Activated CD4-positive, alpha-beta T cell treated with anti-CD3 and anti-CD28 coated beads, Interleukin-2, amount 50 U/mL, for 24 hours (primary cell): ENCODE measurements at places on chromosomes 7 and 10.

GRCh38 chr10:119737823-119738222, 12.0 kb downstream of the INPP5F start:
- peak; percentile 33 for DNase-seq

- no peak for DNase-seq
Measured at GRCh38 chr10:12162927-12163326, 32.8 kb downstream of the NUDT5 start.

DNA sequence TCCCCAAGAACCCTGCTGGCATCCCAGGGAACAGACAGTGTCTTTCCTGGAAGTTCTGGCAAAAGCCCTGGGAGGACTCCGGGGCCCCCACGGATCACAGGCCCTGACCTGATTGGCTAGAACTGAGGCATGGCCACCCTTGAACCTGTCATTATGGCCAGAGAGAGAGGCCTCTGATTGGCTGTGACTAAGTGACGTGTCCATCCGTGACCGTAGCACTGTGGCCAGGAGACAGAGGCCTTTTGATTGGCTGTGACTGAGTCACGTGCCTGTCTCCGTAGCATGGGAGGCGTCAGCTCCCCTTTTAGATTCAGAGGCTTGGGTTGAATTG, 163.8 kb downstream of the RGS10 start:
- DNase-seq: no peak

DNA sequence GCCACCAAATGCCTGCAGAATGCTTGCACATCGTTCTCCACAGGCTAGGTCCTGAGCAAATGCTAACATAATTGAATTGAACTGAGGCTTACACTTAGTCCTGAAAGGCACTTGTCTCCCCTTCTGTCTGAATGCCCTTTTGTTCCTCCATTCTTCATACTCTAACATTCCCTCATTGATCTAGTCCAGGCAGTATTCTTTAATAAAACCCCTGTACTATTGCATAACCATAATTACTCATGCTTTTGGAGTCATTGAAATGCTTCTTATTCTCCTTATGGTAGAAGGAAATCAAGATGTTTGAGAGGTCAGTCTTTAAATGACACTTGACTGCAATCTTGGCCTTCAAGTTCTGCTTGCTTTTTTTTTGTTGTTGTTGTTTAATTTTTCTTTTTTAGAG, 7.1 kb downstream of the PI4K2A start:
- no peak for DNase-seq

GRCh38 chr7:14717816-14718215, 184.7 kb downstream of the DGKB start:
- no peak for DNase-seq

DNA sequence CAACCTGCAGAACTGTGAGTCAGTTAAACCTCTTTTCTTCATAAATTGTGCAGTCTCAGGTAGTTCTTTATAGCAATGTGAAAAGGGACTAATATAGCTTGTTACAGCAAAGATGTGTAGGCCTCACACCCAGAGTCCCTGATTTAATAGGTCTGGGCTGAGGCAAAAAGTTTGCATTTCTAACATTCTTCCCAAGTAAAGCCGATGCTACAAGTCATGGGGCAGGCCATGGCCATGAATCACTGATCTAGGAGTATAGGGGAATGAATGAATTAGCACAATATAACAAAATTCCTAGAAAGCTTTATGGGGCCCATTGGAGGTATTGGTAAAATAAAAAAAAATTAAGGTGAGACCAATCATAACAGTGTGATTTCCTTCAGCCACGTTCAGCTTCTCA, 11.5 kb upstream of the AASS start:
- no peak for DNase-seq

DNA sequence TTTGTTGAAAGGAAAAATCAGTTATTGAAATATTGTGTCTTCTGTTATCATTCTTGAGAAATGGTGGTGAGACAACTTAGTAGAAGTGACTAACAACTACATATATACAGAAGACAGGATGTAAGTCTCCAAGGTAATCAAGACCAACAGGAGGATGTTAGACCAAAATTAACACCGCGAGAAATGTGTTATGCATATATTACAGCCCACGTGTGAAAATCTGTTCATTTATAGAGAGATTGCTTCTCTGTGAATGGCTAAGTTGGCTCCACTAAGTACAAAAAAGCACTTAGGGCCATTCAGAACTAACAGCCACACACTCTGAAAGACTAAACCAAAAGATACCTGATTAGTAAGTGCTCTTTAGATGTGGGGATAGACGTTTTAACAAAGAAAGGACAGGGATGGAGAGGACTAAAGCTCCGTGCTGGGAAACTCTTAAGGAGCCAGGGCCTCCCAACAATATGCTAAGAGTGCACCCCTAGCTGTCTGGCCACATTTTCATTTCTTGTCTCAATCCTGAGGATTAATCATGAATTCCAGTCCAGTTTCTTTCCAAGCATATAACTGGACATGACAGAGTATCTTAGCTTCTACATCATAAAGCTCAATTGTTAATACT, 26.5 kb downstream of the HDAC9 start:
- DNase-seq: no peak

- DNase-seq: no peak
Measured at GRCh38 chr10:89374713-89375141, 3.1 kb upstream of the IFIT1B start.
